ENCODE measurements at places on chromosomes 7 and 10.

- no peak for DNase-seq
Measured at GRCh38 chr10:63494951-63495350, 26.2 kb upstream of the REEP3 start.

DNA sequence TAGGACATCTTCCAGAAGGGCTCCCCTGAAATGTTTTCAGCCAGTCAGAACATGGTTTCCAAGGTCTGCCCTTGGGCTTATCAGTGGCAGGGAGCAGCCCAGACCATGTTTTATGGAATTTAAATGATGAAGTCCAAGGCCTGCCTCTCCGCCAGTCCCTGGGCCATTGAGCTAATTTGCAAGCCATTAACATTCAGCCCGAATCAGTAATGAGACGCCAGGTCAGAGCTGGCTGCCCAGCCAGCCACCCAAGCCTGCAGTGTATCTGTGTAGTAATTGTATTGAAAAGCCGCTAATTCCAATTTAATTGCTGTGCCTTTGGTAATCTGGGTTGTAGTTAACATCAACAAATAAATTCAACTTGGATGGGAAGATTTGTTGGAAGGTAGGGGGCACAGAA lies 131.4 kb downstream of the PAXIP1 start:
- DNase-seq = no peak

DNA sequence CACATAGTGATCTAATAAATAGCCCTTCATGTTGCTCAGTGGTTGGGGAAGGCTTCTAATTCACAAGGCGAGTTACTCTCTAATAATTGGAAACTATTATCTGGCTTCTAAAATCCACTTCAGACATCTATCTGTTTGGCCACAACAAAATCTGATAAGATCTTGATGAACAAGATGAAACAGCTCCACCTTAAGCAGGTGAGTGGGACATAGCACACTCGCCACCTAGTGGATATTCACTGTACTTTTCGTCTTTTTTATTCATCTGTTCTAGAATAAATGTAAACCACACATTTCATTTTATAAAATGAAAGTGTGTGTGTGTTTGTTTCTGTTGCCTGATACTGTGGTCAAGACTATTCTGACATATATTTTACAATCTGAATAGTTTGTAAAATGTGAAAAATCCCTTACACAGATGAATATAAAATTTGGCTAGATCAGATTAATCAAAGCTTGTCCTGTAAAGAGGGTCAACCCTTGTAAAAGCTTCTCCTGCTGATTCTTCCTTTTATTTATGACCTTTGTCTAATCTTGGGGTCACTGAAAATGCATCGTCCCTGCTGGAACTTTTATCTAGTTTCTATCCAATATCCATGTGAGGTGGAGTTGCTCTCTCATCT lies 26.5 kb upstream of the CNTNAP2 start:
- no peak for DNase-seq

DNA sequence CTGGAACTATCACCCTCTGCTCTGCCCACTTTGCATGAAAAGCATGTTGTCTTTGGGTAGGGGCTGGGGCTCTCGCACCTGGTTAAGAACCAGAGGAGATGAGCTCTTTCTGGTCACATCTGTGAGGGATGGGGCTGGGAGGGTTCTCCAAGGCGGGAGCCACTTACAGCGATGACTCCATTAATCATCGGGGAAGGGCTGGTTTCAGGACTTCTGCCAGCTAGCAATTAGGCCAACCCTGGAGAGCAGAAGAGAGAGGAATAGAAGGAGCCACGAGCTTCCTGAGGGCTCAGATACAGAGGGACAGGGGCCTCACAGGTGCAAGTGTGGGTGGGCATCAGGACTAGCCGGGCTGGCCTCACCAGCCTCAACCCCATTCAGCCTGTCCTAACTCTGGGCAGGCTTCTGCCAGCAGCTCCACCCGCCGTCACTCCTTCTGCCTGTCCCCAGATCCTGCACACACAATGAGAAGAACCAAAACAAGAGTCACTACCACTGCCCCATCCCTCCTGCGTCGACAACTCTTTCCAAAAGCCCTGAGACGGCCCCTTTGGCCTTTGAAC lies 8.4 kb downstream of the AQP1 start:
- no peak for DNase-seq

GRCh38 chr7:50543776-50544442 lies 21.3 kb downstream of the DDC start:
- no peak for DNase-seq

DNA sequence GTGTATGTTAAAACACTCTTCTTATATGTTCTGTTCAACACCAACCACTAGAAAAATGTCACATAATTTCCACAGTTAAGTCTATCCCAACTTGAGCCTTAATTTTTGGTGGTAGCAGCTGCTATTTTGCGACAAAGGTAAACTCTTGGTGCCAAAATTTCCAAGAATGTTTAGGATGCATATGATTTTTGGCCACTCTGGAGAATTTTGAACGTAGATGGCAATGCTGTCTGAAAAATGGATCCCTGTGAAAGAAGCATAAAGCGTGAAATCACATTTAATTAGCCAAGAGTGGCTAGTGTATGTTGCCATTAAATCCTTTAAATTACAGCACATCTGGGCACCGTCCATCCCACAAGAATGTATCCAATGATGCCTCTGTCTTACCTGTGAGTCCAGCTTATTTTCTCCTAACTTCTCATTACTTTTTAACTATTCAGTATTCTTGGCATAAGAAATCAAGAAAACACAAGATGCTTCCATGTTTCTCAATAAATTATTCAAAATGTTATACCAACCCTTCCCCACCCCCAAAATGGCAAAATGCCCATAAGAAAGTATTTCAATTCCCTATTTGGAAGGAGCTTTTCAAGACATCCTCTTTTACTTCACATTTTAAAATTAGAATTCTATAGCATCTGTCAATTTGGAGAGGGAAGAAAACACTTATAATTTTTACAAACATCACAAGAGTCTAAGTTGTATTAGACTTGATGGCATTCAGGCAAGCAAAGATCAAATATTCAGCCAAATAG lies 12.4 kb downstream of the PTPRZ1 start:
- no peak for DNase-seq

GRCh38 chr7:571718-572415 lies 52.2 kb upstream of the PDGFA start:
- no peak for DNase-seq

- DNase-seq = no peak
Measured at GRCh38 chr7:129279757-129280156, 54.9 kb downstream of the AHCYL2 start.

GRCh38 chr7:24572393-24572996 lies 757 bp upstream of the PALS2 start:
- DNase-seq = no peak

- DNase-seq = no peak
Measured at GRCh38 chr10:18542832-18543231, 108.6 kb downstream of the NSUN6 start.

- peak; percentile 2 for DNase-seq
Measured at GRCh38 chr7:36894190-36894589, 169.9 kb upstream of the AOAH start.

GRCh38 chr10:60869652-60870415 lies 74.2 kb downstream of the RHOBTB1 start:
- no peak for DNase-seq

- DNase-seq = no peak
Measured at GRCh38 chr10:6722616-6723004, 142.5 kb upstream of the PRKCQ start.

DNA sequence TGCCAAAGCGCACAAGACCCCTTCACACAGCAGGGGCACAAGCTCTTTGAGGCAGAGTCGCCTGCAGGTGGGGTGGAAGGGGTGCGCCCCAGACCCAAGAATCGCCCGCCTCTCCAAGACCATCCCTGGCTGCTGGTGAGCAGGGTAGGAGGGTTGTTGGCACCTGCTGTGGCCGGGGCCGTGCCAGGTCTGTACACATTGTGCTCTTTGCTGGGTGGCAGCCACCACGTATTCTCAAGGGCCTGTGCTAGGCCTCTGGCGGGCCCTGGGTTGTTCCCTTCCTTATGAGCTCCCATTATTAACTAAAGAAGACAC lies 84.4 kb downstream of the LHPP start:
- no peak for DNase-seq

- peak; percentile 95 for DNase-seq
Measured at GRCh38 chr10:42638055-42638820, at the start of gene ZNF33B. Gene ZNF33B, minus strand, starts transcription at chr10:42638570. Its CDS starts 1,642 bp downstream, at chr10:42636928.

- DNase-seq = no peak
Measured at GRCh38 chr7:1340461-1341360, 108.0 kb downstream of the UNCX start.

- no peak for DNase-seq
Measured at GRCh38 chr7:13336227-13336626, 648.8 kb downstream of the ARL4A start.

DNA sequence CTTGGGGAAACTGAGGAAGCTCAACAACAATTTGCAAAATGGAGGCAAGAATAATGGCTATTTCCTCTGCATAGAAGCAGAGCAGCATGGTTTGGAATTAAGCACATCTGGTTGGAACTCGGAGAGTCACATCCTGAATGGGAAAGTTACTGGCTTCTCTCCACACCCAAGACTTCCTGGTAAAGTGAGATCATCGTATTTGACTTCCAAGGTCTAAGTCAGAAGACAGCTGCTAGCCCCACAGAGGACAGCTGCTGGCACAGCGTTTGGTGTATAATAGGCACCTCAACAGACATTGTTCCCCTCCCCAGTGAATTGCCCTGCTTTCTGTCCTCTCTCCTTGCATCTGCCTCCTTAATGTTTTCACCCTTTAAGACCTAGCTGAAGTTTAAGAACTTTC lies 37.0 kb upstream of the NRF1 start:
- no peak for DNase-seq

DNA sequence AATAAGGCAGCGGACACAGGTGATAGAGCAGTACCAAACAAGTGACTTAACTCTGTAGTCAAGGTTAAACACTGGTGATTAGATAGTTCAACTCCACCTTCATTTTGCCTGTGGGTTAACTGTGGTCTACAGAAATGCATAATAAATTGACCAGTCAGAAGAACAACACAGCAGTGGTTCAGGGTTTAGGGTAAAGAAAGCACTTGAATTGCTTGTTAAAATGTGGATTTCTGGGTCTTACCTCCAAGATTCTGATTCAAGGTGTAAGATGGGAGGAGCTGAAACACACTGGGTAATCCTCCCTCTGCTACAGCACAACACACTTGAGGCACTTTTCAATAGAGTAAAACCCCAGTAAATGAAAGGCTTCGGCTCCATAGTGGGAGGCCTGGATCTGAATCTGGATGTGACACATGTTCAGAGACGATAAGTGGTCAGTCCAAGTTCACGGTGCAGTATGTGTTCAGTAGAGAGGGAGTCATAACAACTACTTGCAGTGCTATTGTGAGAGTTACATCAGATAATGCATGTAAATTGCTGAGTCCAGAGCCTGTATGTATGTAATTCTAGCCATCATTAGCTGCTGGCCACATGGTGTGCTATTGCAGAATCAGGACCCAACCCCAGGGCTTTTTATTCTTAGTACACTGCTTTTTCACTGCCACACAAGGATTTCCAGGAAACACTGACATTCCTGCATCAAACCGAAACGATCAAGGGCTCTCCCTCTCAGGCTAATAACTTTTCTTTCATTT lies 141.7 kb downstream of the SORCS1 start:
- DNase-seq = no peak

DNA sequence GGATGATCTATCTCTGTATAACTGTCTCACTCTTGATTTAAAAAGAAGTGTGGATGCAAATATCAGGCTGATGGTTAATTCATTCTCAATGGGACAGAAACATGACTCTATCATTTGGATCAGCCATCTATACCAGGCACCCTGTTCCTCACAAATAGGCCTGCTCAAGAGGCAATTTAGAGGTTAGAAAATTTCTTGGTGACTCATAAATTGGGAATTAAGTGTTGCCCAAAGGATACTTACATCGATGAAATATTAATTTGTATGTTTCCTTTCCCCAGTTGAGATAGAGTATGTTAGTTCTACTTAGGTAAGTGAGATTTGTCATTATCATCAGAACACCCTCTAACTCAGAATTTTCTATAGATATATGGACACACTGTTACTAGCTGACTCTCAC lies 57.7 kb downstream of the PRSS58 start:
- no peak for DNase-seq

- DNase-seq = no peak
Measured at GRCh38 chr10:114002422-114002821, 41.2 kb upstream of the ADRB1 start.

DNA sequence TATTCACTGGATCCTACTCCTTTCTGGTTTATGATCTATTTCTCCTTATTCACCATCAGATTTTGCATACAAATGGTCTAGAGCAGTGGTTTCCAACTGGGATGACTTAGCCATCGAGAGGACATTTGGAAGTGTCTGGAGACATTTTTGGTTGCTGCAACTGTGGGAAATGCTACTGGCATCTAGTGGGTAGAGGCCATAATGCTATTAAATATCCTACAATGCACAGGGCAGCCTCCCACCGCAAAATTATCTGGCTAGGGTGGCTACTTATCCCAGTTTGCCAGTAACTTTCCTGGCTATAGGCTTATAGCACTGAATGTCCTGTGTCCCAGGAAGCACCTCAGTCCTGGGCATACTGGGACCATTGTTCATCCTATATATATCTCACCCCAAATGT lies 21.5 kb upstream of the DDX50 start:
- DNase-seq = no peak

- DNase-seq = no peak
Measured at GRCh38 chr7:3069771-3070449, 26.2 kb upstream of the CARD11 start.

DNA sequence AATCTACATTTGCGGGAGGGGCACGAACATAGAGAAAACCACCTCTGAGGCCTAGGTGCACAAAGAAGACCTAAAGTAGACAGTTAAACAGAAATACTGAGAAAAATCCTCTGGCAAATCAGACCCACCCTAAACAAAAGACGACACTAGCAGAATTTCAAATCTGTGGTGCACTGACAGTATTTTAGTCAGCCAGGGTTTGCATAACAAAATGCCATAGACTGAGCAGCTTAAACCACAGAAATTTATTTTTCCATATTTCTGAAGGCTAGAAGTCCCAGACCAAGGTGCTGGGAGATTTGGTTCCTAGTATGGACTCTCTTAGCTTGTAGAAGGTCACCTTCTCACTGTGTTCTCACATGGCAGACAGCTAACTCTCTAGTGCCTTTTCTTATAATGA lies 26.3 kb downstream of the IPMK start:
- DNase-seq = no peak

GRCh38 chr10:48638739-48639527 lies 34.1 kb upstream of the ARHGAP22 start:
- no peak for DNase-seq

DNA sequence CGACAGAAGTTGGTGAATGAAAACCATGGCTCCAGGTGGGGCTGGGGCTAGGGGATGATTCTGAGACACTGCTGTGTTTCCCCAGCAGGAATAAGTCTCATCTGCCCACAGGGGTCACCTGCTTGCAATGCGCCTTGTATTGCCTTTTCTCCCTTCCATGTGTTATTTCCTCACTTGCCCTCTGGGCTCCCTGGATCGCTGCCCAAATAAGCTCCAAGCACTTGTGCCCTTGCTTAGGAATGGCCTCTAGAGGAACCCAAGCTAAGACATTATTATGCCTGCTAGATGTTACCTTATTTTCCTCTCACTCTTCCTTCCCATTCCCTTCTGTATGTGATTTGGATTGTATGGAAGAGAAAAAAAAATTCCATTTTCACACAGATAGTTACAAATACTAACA lies 24.8 kb upstream of the PLPP4 start:
- no peak for DNase-seq

- peak; percentile 91 for DNase-seq
Measured at GRCh38 chr10:96586419-96587263, at the start of gene TM9SF3. Gene TM9SF3, minus strand, starts transcription at chr10:96587012. Its CDS starts 177 bp downstream, at chr10:96586835.

Measured in activated naive CD8-positive, alpha-beta T cell treated with anti-CD3 and anti-CD28 coated beads for 36 hours (primary cell).